ENCODE measurements at places on chromosomes 12 and 14.

- no peak for DNase-seq
Observed at GRCh38 chr14:101877766-101878165, 86.6 kb upstream of the DYNC1H1 start.

GRCh38 chr12:109631751-109632150 is 58.2 kb downstream of the MVK start:
- DNase-seq, result no peak

DNA sequence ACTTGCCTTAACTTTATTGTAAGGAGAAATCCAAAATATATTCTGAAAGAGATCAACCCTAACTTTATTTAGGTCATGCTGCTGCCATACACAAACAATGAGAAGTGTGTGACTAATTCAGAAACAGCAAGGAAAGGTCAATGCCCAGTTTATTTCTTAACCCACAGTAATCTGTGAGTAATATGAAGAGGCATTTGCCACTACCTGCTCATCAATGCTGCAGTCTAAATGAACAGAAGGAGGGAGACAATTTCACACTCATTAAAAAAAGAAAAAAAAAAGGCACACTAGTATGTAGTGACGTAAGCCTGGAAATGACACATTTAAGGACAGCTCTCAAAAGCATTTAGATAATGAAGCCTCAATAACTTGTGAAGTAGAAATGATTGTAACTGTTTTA is 90.5 kb upstream of the FOXN3 start:
- DNase-seq, result peak; percentile 79

- DNase-seq, result peak; percentile 52
Observed at GRCh38 chr12:56206452-56207166, 15.1 kb downstream of the RNF41 start.

DNA sequence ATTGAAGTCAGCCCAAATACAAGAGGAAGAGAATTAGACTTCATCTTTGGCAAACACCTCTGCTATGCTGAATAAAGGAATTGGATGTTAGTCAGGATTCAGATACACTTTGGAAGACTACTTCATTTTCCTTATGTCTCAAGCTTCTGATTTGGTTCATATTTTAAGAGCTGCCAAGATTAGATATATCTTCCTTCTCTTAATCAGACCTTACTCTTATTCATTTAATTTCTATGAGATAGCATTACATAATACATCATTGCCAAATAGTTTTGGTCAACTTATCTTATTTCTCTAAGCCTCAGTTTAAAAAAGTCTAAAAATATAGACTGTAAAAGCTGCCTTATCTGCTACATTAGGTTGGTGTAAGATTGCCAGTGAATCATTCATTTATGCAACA is 330.6 kb upstream of the NAV3 start:
- DNase-seq, result no peak

Measured in AG10803 (cell line).